ENCODE measurements at places on chromosomes 11 and 22. TPM values are rescaled to one million over a fixed set of nuclear protein-coding genes. Genes with fewer than 3 reads are reported as not detected.

B3GAT1 gene
- not detected for total RNA-seq

MMP13 gene
- total RNA-seq, result not detected

MIAT gene
- 0.33 TPM for total RNA-seq

CCDC15 gene
- total RNA-seq, result 1.6 TPM

A4GALT gene
- total RNA-seq, result 36.3 TPM

CCDC81 gene
- total RNA-seq, result 0.96 TPM
